ENCODE measurements at places on chromosomes 3 and 15. TPM values are rescaled to one million over a fixed set of nuclear protein-coding genes. Genes with fewer than 3 reads are reported as not detected.

GOLGA8N gene
- total RNA-seq: 18.1 TPM

DNA sequence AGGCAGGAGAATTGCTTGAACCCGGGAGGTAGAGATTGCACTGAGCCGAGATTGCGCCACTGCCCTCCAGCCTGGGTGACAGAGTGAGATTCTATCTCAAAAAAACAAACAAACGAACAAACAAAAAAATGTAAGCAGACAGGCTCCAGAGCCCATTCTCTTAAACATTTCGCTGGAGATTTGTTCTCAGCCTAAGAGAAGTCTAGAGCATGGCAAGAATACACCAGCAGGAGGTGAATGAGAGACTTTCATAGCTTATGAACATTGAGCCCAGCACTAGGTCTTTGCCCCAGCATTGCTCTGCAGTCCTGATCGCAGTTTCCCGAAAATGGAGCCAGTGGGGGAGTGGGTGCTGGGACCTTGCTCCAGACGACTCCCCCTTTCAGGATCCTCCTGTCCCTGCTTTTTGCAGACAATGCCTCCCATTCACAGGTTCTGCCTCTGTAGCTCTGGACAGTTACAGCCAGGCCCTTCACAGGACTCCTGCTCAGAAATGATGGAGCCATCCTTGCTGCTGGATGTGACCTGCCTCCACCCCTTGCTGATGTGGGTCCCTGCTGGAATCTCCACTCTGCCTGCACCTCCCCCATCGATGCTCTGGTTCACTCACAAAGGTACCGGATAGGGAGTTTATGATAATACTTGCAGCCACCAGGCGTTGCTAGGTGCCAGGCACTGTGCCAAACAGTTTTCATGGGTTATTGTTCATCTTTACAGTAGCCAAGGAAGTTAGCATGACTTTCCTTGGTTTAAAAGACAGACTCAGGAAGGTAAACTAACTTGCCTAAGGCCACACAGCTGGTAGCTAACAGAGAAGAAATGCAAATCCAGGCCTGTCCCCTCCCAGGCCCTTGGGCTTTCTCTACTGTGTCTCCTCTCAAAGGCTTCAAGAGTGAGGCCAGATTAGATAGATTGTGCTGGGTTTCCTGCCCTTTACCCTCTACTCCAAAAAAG is 329.7 kb upstream of the TLE3 start:
- no peak for DNase-seq

DNA sequence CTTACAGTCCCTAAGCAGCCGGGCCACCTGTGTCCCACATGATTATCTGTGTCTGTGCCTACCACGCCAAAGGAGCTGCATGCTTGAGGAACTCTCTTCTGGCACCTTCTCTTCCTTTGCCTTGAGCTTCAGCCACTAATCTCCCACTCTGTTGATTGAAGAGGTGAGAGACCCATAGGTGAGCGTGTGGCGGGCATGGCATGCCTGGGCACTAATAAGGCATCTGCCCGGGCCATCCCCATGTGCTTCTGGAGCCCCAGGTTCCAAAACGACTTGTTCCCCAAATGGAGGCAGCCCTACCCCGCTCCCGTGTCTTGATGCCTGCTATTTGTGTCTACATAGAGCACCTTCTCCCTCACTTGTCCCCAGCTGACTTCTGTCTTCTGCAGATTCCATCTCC is 13.0 kb downstream of the MCM2 start:
- peak; percentile 62 for DNase-seq

DPP8 gene
- 43.7 TPM for total RNA-seq

DNA sequence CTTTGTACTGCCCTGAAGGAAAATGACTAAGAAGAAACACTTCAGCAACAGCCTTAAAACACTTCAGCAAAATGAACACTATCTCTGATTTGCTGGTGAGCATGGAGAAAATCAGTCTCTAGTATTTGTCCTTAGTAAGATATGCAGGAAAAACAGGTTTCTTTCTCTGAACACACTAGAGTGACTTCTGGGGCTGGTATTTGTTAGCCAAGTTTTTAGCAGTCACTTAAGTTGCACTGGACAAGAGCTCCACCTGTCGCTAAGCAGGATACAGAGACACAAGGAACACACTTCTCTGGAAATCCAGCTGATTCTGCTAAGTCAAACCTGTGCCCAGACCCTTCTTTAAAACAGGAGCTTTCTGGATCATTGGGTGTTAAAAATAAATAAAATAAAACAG is 65.3 kb downstream of the CHAC1 start:
- DNase-seq: no peak

MORF4L1 gene
- total RNA-seq: 363 TPM

DNA sequence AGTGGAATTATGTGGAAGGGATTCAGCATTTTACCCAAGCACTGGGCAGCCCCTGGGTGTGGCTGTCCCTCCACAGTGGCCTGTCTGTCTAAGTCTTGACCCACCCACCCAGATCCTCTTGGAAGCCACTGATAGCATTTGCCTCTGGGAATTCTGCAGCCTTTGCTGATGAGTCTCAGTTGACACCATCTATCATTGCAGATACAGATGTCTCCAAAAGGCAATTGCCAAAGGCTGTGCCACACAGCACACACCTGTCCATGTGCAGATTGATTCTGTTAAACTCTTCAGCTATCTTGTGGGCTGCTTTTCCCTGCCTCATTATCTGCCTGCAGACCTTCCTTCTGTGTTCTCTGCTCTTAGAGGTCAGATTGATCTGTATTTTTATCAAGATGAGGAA is 18.1 kb downstream of the CX3CR1 start:
- DNase-seq: no peak

DNA sequence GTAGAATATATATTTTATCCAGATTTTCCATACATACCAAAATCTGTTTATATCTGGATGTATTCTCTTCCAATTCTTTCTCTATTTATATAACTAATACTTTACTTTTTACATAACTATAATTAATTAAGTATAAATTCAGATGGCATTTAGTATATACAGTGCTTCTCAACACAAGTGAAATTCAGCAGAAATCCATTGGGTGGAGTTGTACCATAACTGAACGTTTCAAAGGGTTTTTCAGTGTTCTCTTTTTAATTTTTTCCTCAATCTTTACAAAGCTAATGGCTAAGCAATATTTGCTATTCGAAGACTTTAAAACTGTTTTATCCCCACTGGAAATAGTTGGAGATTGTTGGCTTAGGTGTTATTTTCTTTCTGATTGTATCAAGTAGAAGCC is 13.9 kb upstream of the ZBBX start:
- DNase-seq: no peak

CFAP100 gene
- not detected for total RNA-seq

Data from aorta (tissue), 5 donors.